ELF-1 (cell line): ENCODE measurements at places on chromosomes 5 and 9.

DNA sequence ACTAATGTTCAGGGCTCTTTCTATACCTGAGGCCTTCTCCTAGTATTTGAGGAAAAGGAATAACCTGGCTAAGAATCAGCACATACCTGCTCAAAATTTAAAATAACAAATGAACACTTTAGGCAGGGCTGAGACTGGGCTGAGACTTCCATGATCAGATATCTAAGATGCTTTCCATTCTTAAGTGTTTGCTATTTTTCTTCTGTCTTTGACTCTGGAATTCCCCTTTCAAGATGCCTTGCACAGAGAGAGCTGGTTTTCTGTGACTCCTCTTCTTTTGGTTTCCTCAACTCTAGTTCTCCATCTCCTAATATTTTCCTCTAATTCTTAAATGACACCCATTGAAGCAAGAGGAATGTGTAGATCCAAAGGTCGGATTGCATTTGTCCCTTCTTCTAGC lies 61.1 kb downstream of the DPYSL3 start:
- no peak for DNase-seq

GRCh38 chr9:91945277-91946085 lies 4.5 kb downstream of the ROR2 start:
- DNase-seq = peak; percentile 64

- DNase-seq = no peak
Observed at GRCh38 chr9:27628311-27628710, 55.0 kb upstream of the C9orf72 start.

DNA sequence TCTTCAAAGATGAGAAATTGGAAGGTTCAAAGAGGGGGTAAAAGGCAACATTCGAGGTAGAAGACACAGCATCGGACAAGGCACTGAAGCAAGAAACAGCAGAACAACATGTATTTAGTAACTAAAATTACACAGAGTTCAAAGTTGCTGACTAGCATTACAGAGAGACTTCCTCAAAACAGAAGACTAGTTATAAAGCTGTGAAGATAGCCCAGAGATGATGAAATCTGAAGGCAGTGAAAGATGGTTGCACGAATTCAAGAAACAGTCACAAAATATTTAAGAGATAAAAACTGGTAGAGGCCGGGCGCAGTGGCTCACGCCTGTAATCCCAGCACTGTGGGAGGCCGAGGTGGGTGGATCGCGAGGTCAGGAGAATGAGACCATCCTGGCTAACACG lies 16.3 kb downstream of the MAPKAP1 start:
- DNase-seq = no peak

DNA sequence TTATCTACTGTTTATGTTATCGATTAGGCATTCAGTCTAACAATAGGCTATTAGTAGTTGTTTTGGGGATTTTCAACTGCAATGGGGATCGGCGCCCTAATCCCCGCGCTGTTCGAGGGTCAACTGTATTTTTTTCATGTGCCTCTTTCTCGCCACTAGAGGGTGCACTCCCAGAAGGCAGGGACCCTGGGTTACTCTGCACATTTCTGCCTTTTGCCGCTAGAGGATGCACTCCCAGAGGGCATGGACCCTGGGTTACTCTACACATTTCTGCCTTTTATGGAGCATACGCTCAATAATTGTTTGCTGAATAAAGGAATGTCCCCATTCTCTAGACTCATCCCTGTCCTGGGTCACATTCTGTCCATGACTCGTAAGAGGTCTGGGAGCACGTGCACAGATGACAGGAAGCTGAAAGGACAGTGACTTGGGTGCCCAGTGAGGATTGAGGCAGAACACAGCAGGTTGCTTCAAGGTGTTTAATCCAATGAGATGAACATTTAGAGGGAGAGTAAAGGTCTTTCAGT lies 27.9 kb upstream of the RECK start:
- peak; percentile 63 for DNase-seq

- no peak for DNase-seq
Observed at GRCh38 chr5:128395073-128395472, 143.0 kb downstream of the FBN2 start.

DNA sequence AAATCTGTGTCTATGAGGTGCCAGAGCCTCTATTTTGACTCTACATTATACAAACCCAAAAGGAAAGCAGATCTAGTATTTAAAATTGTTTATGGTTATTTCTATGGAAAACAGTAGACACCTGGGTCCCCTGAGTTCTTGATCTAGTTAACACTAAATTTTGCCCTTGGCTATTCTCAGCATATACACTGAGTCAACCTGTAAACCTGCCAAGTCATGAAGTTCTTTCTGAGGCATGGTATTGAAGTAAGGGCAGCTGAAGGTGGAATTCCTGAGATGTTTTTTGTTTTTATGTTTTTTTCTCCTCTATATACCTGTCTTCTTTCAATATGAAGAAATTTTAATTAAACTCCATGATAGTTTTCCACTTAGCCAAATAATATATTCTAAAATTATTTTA lies 120.2 kb downstream of the PDE4D start:
- no peak for DNase-seq

- DNase-seq = no peak
Observed at GRCh38 chr9:112005939-112006338, 109.3 kb downstream of the UGCG start.

GRCh38 chr5:166431456-166431855 lies 1860.0 kb upstream of the WWC1 start:
- peak; percentile 9 for DNase-seq

GRCh38 chr5:138658676-138659075 lies 83.5 kb upstream of the HSPA9 start:
- no peak for DNase-seq

GRCh38 chr5:165620394-165620793 lies 2115.0 kb downstream of the MAT2B start:
- no peak for DNase-seq

GRCh38 chr5:132635873-132636272 lies 22.1 kb upstream of the IL13 start:
- DNase-seq = no peak

DNA sequence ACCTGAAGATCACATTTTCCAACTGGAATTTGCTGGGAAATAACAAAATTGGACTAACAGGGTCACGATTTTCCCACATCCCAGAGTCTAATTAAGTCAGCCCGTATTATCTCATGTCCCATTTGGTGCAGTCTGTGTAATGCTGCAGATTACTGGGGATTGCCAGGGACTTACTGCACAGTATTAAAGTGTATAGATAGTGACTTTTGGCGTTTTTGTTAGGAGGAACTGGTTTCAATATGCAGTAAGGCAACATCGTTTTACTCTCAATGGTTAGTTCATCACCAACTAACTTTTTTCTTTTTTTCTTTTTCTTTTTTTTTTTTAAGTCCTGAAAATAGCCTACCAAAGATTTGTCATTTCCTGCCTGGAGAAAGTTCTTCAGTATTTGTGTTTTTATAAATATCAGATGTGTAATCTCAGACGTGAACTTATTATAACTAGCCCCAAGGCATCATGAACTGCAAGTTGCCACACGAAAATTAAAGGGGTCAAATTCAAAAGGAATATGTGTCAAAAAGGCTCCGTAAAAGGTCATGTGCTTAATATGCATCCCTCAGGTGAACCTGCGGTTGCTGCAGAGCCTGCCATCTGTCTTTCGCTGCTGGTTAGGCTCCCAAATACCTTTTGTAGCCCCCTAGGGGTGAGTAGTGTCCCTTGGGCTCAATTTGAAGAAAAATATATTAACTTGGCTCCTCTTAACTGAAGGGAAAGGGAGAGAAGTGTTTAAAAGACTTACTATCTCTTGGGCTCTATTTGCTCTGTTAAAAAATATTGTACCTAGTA lies 176.7 kb upstream of the ADAMTSL1 start:
- DNase-seq = peak; percentile 23

- no peak for DNase-seq
Observed at GRCh38 chr9:8821910-8822666, 1022.5 kb upstream of the DMAC1 start.

GRCh38 chr5:172564188-172564587 lies 76.9 kb upstream of the NEURL1B start:
- no peak for DNase-seq

GRCh38 chr5:616484-617039 lies 4.4 kb downstream of the CEP72 start:
- peak; percentile 23 for DNase-seq

DNA sequence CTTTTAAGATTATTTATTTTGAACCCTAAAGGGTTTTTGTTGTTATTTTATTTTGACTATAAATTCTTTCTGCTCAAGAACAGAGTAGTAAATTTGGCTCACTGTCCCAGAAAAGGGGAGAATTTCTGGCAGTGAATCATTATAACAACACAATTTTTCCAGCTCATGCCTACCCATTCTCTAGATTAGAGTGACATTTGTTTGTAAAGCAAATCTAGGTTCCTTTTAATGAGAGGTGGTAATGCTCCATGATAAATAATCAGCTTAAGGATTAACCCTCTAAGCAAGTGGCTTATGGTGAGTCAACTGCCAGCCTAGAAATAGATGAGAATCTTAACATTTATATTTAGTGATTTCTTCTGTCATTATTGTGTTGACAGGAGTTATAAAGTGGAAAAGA lies 409.2 kb downstream of the NFIB start:
- DNase-seq = no peak

DNA sequence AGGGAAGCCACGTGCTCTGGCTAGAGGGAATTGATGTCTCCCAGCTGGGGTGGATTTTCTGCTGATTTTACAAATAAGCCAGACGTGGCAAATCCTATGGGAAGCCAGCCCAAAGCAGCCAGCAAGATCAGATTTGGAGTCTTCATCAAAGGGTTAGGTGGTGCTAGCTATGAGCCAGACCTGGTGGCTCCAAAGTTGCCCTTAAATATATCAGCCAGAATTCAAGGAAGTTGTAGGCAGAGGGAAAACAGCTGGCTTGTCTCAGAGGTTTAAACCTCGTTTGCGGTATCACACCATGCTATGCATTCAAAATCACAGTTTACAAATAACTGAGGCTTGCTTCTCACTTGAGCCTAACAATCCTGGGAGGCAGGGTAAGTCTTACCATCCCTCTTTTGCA lies 313.2 kb downstream of the MLLT3 start:
- DNase-seq = no peak

GRCh38 chr5:146334074-146334533 lies 4.5 kb upstream of the POU4F3 start:
- peak; percentile 68 for DNase-seq

DNA sequence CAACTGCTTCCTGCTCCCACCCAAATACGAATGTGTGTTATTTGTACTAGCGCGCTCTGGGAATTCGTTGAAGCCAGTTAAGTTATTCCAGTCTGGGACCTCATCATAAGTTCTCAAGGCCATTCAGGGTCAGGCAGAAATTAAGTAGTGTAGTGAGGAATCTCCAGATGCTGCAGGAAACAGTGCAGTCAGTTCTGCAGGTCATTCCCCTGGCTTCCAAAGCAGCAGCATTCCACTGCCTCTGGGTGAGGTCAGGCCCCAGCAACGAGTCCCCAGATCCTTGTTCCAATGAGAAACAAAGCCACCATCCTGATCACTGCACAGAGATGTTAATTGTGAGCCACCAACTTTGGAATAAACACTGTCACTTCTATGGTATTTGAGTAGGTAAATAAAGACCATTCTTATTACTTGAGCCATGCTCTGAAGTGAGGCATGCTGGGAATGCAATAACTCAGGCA lies 33.1 kb downstream of the SVEP1 start:
- DNase-seq = peak; percentile 4

DNA sequence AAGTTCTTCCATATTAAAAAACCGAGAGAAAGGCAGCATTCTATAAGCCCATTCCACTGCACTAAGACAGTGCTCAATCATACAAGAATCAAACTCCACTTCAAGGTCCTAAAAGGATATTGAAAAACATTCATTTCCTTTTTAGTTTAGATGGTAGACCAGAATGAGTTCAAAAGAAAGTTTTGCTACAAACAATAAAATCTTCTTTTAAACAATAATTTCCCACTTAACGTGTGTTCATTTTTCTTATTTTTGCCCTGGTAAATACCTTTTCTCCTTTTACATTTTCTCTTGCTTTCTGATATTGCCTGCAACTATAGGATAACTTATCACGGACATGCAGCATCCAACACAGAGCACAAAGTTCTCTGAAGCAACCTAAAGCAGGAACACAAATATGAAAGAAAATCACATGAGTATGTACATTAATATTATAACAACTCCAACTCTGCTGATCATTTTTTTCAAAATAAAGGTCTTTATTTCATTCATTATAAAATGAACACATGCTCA lies 61.7 kb downstream of the CPLANE1 start:
- no peak for DNase-seq

- no peak for DNase-seq
Observed at GRCh38 chr5:134127376-134127861, 12.9 kb downstream of the TCF7 start.

GRCh38 chr5:75668445-75668844 lies 48.8 kb downstream of the POC5 start:
- DNase-seq = no peak

DNA sequence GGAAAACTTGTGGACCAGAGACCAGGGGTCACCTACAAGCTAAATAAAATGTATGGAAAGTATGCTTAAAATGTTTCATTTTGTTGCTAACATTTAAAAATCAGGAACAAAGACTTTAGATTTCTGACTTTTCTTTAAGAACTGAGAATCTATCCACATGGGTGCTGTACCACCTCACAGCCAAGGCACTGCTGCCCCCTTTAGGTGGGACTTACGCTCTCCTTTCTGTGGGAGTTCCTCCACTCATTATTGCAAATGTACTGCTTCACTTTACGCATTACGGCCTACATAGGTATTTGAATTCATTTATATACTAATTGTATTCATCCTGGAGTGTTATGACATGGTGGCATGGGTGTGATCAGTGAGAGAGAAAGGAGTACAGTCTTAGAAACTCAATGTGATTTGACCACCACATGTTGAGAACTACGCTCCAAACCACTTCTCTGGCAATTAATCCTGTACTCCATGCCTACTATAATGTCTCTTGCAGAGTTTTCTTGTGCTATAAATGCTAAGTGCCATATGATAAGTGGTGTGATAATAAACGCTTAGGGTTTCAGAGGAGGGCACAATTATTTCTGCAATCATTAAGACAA lies 24.7 kb upstream of the CETN3 start:
- DNase-seq = peak; percentile 38

GRCh38 chr5:102955488-102955887 lies 164.4 kb downstream of the GIN1 start:
- DNase-seq = no peak

DNA sequence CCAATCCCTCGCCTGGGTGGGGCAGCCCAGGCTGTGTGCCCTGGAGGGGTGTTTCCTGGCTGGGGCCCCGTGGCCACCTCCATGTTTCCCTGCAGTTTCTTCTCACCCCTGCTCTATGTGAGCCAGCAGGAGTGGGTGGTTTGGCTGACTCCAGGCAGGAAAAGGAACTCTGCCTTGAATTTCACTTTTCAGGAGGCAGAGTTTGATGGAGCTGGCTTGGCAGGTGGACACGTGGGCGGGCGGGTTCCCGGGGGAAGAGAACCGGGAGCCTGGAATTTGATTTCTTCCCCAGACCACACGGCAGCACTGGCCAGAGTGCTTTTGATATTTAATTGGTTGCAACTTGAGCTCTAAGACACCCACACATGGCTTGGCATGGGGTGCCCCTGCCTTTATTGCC lies 119.8 kb upstream of the PANK3 start:
- DNase-seq = no peak

GRCh38 chr5:71873191-71873591 lies 154.1 kb downstream of the CARTPT start:
- peak; percentile 27 for DNase-seq
